ENCODE measurements at places on chromosomes 7 and 10.

DNA sequence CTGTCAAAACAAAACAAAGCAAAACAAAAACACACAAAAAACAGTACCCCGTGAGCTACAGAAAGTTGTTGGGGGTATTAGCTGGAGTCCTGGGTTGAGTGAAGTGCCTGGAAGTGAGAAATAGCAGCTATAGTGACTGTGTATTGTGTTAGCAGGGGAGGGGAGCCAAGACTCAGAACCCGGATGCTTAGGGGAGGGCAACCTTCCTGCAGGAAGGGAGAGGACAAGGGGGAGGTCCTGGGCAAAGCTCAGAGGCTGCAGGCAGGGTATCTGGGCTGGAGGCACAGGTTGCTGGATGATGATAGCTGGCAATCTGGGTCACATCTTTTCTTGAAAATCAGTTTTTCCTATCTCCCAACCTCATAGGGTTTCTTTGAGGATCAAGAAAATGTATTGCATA lies 75.8 kb upstream of the PARD3 start:
- no peak for DNase-seq

DNA sequence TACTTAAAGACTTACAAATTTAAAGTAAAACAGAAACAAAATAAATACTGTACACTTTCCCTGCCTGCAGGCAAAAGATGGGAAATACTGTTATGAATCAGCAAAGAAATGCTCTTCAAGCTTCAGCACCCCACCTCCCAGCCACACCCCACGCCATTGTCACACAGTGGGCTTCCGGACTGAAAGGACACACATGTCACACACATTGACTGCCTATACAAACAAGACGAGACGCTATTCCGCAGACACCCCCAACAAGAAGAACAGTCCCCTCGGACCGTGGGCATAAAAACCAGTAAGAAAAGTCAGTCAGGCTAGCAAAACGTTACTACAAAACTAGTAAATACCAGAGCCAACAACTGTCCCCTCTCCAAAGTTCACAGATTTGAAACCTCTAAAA lies 22.2 kb upstream of the PARP12 start:
- no peak for DNase-seq

DNA sequence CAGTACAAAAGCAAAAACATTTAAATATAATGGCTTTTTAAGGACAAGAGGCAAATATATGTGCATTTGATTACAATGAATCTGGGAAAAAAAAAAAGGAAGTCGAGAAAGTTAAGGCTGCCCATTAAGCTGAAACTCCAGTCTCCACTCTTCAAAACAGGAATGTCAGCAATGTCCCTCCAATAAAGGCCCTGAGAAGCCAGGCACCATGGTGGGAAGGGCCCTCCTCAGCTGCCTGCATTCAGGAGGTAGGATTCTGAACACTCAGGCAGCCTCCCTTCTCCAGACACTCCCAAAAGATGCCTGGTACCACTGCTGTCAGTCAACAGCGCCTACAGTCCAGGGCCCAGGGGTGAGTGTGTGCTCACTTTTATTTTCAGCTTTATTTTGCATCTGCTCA lies 121.3 kb upstream of the MGMT start:
- no peak for DNase-seq

- no peak for DNase-seq
Observed at GRCh38 chr10:71255808-71256660, 43.7 kb downstream of the UNC5B start.

- no peak for DNase-seq
Observed at GRCh38 chr7:146528581-146528980, 412.0 kb downstream of the CNTNAP2 start.

- no peak for DNase-seq
Observed at GRCh38 chr10:4345877-4346646, 479.9 kb upstream of the AKR1E2 start.

DNA sequence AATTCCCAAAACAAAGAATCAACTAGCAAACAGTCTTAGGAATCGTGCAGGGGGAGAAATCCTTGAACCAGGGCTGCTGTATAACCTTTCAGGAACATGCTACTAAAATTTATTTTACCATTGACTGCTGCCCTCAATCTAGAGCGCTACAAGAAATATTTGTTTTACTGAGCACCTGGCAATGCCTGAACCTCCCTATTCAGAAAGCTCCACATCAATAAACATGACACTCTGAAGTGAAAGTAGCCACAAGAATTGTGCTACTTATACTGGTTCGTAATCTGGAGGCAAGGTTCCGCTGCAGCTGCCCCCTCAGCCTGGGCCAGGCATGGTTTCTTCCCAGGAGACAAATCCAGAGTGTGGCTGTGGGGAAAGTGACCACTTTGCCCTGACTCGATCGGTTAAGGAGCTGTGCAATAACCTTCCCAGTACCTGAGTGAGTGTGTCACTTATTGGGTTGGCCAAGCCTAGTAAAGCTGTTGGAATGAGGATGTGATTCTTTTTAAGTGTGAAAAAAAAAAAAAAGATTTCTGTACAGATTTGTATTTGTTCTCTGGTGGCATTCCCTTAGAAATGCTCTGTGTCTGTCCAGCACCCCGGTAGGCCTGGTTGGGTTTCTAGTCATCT lies 7.7 kb downstream of the VWA2 start:
- DNase-seq: no peak

- no peak for DNase-seq
Observed at GRCh38 chr7:37441816-37442215, 6.8 kb downstream of the ELMO1 start.

DNA sequence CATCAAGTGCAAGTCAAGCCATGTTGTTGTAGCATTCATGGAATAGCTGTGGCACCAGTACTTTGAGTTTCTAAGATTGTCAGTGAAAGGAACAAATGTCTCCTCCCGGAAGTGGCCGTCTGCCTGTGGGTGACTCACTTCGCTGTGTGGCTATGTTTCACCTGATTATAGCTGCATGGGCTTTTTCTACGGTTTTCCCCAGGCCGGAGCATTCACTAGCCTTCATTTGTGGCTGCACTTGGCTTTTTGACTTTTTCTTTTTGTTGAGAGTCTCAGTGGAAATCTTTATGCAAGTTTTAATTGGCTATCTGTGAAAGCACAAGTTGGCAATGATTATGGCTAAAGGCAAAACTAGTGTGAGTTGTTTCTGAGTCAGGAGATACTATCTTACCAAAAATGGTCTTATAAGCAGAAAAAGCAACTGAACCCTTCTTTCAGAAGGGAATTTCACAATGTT lies 35.0 kb downstream of the SRI start:
- no peak for DNase-seq

DNA sequence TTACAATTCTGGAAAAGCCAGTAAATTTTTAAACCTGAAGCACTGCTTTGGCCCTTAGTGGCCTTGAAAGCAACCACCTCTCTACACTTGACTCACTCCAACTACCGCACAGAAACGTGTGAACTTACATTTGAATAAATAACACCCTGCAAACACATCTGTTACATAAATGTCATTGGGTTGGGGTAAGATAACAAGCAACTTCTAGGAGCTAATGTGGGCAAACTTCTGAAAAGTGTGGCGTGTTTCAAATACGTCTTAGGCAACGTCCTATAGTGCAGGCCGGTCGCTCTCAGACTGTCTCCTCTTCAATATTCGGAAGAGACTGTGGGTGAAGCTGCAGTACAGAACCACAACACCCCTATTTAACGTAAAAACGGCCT lies 474 bp downstream of the ORC5 start:
- DNase-seq: no peak

DNA sequence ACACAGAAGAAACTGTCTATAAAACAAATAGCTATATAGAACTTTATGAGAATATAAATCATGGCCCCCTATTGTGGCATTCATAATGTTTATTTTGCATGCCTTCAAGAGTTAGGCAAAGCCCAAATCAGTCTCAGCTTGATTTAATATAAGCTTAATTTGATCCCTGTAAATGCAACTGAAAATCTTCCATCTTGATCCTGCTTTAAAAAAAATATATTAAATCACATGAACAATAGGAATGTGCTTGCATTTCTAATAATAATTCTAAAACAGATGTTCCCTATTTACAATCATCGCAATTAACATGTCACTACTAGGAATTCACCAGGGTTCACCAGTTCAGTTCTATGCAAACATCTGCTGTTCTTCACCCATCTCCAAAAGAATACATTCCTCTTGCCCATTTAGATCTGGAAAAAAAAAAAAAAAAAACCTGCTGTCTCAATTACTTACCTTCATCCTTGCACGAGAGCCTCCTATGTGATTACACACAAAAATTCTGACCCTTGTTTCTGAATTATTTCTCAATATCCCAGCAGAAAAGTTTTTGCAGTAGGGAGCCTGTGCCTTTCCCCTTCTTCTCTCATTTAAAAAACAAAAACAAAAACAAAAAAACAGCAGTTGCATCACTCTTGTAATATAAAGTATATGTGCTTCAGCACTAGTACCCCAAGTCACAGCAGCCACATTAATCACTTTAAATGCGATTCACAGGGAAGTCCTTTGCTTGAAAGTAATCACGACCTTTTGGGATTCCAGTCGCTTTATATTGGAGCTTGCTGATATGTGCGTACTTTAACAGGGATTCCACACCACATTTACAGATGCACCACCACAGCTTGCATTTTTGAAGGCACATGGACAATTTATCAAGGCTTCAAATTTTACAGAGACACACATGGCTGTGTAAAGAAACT lies 194.8 kb upstream of the KMT2E start:
- no peak for DNase-seq

DNA sequence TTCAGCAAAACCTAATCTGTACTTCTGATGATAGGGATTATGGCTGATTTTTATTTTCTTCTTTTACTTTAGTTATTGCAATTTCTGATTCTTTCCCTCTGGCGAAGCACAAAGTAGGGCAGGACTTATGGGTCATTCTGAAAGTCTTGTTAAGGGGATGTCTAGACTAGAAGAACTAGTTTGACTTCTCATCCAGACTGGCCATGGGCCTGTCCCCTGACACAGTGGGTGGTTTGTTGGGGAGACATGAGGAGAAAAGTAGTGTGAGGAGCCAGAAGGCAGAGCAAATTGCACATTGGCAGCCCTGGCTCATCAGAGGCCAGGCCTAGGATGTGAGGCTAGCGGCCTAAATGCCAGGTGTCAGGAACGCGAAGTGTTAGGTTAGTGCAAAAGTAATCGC lies 152.8 kb downstream of the RTKN2 start:
- DNase-seq: no peak

DNA sequence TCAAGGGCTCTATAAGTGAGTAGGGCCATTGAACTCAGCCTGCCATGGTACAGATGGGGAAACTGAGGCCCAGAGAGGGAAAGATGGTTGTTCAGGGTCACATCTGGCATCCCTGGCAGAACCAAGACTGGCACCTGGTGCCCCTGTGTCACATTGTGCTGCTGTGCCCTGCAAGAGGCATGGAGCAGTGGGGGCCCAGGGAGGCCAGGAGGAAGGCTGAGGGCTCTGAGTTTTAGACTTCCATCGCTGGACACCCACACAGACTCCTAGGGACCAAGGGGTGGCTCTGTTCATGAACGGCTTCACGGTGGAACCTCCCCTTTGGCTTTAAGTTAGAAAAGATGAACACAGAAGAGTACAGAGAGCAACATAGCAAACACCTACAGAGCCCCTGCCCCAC lies 66.7 kb upstream of the AQP1 start:
- DNase-seq: no peak

- no peak for DNase-seq
Observed at GRCh38 chr10:9331583-9332008, 1277.1 kb downstream of the GATA3 start.

- no peak for DNase-seq
Observed at GRCh38 chr10:63584725-63585035, 63.5 kb downstream of the REEP3 start.

GRCh38 chr10:30055226-30055662 lies 4.1 kb downstream of the JCAD start:
- no peak for DNase-seq

GRCh38 chr7:47091141-47091540 lies 490.8 kb downstream of the TNS3 start:
- DNase-seq: no peak

DNA sequence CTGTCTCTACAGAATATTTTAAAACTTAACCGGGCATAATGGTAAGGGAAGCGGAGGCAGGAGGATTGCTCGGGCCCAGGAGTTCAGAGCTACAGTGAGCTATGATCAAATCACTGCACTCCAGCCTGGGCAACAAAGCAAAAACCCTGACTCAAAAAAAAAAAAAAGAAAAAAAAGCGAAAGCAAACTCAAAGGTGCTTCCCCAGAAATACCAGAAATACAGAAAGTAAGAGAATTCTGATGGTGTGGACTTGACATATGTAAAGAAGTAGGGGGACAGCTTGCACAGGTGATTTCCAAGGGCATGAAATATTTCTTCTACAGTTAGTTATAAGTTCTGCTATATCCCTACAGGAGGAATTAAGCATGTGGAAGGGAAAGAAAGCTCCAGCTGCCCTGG lies 69.7 kb upstream of the APBB1IP start:
- DNase-seq: no peak

- DNase-seq: no peak
Observed at GRCh38 chr7:48360574-48360973, 189.3 kb downstream of the ABCA13 start.

- DNase-seq: no peak
Observed at GRCh38 chr7:131157530-131158243, 170.0 kb upstream of the MKLN1 start.

GRCh38 chr10:69901022-69901421 lies 99.3 kb downstream of the COL13A1 start:
- no peak for DNase-seq

DNA sequence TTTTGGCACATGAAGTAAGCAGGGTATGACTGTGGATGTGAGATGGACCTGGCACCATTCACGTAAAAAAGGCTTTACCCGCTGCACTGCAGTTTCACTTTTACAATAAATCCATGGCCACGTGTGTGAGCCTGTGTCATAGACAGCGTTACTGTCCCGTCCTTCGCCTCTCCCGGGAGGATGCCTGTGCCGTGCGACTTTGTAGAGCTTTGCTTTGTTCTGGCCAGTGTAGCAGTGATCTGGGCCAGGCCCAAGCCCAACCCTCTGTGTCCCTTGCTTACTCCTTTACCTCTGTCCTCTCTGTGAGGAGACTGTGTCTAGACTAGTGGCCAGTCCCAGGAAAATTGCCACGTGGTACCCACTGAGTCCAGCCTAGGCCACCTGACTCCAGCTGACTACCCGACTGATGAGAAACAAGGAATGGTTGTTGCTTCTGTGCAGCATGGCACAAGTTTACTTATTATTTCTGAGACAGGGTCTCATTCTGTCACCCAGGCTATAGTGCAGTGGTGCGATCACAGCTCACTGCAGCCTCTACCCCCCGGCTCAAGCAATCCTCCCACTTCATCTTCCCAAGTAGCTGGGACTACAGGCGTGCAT lies 48.1 kb downstream of the JAKMIP3 start:
- no peak for DNase-seq

DNA sequence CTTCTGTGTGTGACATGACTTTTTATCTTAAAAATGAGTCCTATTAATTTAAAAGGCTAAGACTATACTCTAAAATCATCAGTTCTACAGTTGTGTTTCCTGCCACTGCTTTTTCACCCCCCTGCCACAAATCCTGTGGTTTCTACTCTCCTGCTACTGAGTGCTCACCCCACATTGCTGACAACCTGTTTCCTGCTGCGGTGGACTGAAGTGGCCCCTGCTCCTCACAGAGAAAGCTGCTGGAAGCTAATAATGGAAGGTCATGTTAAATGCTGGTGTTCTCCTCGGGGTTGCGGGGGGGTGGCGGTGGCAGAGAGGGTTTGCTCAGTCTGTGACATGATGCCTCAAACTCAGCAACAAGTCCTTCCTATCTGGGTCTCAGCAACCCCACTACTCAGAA lies 113.2 kb upstream of the INHBA start:
- no peak for DNase-seq

- DNase-seq: no peak
Observed at GRCh38 chr7:97006055-97006815, 882 bp downstream of the DLX6 start.

Measured in activated CD4-positive, CD25-positive, alpha-beta regulatory T cell treated with anti-CD3 and anti-CD28 coated beads, Interleukin-2, amount 50 U/mL, for 72 hours (primary cell).